ENCODE measurements at places on chromosomes 11 and 22. TPM values are rescaled to one million over a fixed set of nuclear protein-coding genes. Genes with fewer than 3 reads are reported as not detected.

The TMA7B gene
- 0.78 TPM for polyA plus RNA-seq

The SF3B2 gene
- 91.8 TPM for polyA plus RNA-seq

The SAA1 gene
- not detected for polyA plus RNA-seq

The KMT2A gene
- 23.6 TPM for polyA plus RNA-seq

The LMF2 gene
- polyA plus RNA-seq = 26.4 TPM

The FXYD6 gene
- polyA plus RNA-seq = not detected

The TRMU gene
- 22.1 TPM for polyA plus RNA-seq

The NAGA gene
- polyA plus RNA-seq = 14.4 TPM

The MS4A4E gene
- polyA plus RNA-seq = not detected

The PIK3IP1 gene
- 88.7 TPM for polyA plus RNA-seq

The NCAM1 gene
- not detected for polyA plus RNA-seq

The EXPH5 gene
- 0.05 TPM for polyA plus RNA-seq

The BANF1 gene
- polyA plus RNA-seq = 284 TPM

The AIFM3 gene
- polyA plus RNA-seq = 2.3 TPM

The CHRDL2 gene
- not detected for polyA plus RNA-seq

The ZBTB16 gene
- polyA plus RNA-seq = 9.7 TPM

The VPREB1 gene
- polyA plus RNA-seq = 1.4 TPM

The SLC6A5 gene
- not detected for polyA plus RNA-seq

The KCNK4 gene
- polyA plus RNA-seq = not detected

The NADSYN1 gene
- 39.5 TPM for polyA plus RNA-seq

The CALCA gene
- polyA plus RNA-seq = not detected

The ARL2 gene
- polyA plus RNA-seq = 100 TPM

The CCDC73 gene
- not detected for polyA plus RNA-seq

The PGA5 gene
- not detected for polyA plus RNA-seq

The ENTHD1 gene
- 0.23 TPM for polyA plus RNA-seq

The MUC6 gene
- not detected for polyA plus RNA-seq

The RAG1 gene
- polyA plus RNA-seq = 0.06 TPM

The OR4C15 gene
- polyA plus RNA-seq = not detected

The SLC22A9 gene
- not detected for polyA plus RNA-seq

The NFAM1 gene
- polyA plus RNA-seq = 1.1 TPM
